ENCODE measurements at places on chromosomes 2 and 18.
A peak's percentile ranks its signal among the peaks of the same experiment; 100 is the strongest.

DNA sequence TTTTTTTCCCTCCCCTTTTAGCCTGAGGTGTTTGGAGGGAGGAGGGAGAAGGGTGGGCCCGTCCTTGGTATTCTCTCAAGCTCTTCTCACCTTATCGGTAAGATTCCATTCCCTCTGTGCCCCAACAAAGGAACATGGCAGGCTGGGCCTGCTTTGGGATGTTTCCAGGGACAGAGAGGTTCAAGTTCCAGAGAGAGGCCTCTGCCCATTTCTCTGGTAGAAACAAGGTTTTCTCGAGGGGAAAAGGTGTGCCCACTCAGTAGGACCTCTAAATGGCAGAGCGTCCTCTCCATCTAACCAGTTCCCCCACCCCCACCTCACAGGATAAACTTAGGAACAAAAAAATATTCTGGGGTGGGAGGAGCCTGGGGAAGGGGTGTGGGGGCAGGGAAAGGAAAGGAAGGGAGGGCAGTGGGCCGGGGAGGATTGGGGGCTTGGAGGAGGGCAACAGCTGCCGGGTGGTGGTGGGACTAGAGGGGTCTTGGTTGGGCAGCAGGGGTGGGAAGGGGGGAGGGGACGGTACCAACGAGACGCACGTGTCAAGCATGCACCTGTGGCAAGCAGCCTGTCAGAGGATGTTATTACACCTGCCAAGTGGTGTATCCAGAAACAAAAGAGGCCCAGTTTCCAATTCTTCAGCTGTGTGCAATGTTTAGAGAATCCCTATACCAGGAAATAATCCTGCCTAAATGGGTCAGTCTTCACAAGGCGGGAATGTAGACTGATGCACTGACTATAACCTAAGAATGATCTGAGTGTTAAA lies 2.1 kb downstream of the PCBP1 start:
- DNase-seq, result peak; percentile 61

DNA sequence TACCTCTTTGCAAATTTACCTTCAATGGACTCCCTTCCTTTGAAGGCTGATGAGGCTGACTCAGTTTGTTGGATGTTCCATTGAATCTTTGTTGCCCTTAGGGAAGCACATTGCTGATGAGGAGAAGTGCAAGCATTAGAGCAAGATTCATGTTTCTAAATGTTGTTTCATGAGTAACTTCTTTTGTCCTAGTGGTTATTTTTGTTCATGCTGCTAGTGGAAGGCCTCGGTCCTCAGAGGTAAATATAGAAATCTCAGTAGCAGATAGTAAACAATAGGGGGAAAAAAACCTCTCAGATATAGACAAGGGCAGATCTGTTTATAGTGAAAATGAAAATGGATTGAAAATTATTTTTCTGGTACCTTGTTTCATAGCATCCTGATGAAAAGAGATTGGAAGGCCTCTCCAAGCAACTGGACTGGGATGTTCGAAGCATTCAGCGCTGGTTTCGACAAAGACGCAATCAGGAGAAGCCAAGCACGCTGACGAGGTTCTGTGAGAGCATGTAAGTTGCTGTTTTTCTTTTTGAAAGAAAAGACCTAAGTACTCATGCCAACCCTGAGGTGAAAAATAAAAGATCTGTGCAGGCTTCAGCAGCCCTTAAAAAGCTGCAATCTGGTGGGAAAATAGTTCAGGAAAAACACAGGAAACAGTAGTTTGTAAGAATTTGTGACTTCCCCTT lies 104.9 kb downstream of the CERS6 start:
- DNase-seq, result no peak

GRCh38 chr2:122136056-122136455 lies 380.6 kb downstream of the TSN start:
- no peak for DNase-seq

GRCh38 chr2:166117491-166117890 lies 10.3 kb downstream of the SCN1A start:
- no peak for DNase-seq

DNA sequence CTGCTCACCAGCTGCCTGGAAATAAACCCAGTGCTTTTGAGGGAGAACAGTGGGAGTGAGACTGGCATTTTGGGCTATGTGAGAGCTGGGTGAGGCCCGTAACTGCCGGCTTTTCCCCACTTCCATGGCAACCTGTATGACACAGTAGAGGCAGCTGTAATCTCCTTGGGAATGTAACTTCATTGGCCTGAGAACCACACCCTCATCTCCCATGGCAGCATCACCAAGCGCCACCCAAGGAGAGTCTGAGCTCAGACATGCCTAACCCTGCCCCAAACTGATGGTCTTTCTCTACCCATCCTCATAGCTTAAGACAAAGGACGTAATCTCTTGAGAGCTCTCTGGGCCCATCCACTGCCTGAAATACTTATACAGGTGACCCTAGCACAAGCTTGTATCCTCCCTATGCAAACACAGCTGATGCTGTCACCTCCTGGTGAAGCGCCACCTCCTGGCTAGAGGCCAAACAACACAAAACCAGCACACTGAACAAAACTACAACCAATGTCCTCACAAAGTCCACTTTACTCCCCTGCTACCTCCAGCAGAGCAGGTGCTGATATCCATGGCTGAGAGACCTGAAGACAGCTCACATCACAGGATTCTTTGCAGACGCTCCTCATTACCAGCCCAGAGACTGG lies 763.4 kb upstream of the NRXN1 start:
- DNase-seq, result no peak

DNA sequence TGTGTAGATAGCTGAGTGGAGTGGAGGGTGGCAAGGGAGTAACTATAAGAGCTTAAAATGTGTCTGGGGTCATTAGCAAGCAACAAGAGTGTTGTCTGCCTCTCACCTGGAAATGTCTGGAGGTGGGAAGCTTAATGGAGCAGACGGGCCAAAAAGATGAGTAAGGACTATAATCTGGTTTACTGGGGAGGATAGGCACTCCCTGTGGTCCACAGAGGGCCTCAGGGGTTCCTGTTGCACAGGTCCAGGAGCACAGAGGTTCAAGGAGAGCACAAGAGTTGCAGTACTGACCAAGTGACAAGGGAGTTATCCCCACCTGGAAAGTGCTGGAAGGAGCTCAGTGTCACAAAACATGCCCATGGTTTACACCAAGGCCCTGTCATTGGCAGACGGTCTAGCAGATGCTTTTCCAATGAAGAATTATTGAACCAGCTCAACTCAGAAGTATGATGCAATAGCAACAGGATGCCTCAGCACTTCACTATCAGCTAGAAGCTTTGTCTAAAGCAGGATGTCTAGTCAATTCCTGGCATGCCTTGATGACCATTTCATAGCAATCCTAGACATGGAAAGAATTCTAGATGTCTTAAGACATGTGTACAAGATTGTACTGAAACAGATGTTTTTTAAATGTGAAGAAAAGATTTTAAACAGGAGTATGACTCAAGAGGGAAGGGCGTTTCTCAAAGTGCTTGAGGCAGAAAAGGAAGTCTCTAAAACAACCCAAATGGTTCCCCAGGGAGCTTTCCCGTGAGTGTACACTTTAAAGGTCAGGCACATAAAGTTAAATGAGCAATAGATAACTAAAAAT lies 62.9 kb upstream of the SERPINE2 start:
- no peak for DNase-seq

- DNase-seq, result no peak
Measured at GRCh38 chr18:377088-377487, 109.2 kb upstream of the THOC1 start.

DNA sequence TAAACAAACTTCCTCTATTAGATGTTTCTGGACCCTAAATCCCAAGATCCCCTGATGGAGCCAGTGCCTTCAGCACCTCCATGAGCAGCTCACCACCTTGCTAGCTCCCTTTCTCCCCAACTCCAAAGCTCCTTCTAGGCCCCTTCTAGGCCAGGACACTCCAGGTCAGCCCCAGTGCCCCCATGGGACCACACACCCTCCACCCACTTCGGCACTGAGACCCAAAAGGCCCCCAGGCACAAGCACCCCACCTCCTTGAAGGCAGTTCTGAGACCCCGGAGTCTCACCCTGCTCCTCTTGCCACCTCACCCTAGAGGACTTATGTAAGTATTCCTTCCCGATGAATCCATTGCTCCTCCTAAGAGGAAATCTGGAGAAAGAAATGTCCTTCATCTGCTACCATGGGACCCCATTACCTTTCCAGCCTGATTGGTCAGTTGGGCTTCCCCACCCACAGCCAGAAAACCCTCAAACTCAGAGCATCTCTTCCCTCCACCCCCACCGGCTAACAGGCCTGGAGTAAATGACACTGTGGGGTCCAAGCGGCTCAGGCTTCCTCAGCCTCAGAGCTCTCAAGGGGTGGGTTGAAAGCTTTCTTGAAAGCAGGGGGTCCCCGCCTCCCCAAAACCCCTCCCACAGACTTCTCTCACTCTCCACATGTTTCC lies 9.8 kb upstream of the ARMC9 start:
- no peak for DNase-seq

- DNase-seq, result no peak
Measured at GRCh38 chr2:197573608-197574007, 57.7 kb downstream of the MOB4 start.

- no peak for DNase-seq
Measured at GRCh38 chr2:104321796-104322349, 532.0 kb upstream of the POU3F3 start.

DNA sequence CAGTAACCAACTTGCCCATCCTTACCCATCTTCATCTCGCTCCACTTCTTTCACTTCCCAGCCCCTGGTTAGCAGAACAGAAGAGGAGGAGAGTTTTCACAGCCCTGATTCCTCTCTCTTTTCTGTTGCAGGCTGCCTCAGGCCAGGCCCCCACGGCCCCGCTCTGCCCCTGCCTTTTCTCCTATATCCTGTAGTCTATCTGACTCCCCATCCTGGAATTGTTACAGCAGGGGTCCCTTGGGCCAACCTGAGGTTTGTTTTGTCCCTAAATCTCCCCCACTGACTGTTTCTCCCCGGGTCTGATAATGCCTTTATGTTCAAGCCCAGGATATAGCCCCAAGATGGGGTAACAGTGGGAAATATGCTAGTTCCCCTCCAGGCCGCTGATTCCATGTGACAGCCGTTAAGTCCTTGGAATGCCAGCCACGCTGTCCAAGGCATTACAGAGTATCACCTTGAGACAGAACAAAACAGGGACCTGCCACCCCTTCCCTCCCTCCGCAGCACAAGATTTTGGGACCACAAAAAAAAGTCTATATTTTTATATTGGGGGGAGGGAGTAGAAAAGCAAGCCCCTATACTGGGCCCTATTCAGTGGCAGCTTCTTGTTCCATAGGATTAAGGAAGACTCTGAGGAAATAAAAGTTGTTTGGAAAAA lies 1.4 kb downstream of the OST4 start:
- no peak for DNase-seq

DNA sequence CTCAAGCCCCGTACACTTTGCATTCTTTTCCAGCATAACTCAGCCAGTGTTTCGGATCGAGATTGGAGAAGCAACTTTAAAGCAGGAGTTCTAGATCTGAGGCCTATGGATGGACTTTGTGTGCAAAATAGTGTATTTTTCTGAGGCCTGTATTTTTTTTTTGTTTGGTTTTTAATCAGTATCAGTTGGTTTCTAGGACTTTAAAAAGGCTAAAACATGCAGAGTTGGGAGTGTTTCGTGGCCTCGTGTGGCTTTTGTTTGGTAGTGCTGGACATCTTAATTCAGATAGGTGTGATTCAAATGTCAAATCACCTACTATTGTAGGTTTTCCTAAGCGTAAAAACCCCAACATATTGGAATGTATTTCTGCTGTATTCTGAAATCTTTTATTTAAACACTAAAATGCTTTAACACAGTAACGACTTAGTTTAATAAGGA lies 282 bp upstream of the PUS10 start:
- no peak for DNase-seq

DNA sequence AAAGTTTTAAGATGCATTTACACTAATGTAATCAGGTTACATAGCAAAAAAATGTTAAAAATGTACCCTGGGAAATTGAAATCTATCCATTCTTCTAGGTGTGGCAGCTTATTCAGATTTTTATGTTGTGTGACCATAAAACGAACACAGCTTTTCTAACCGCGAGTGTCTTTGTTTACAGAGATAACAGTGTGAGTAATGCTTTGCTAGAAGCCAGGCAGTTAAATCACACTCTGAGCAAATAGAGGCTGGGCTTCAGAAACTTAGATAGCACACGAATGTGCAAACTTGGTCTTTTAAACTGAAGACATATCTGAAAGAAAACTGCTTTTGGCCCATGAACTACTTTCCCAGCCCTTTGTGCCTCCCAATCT lies 116.1 kb downstream of the SPTBN1 start:
- no peak for DNase-seq

- DNase-seq, result no peak
Measured at GRCh38 chr18:50311650-50312049, 24.2 kb upstream of the CXXC1 start.

GRCh38 chr18:10490401-10491165 lies 35.2 kb upstream of the NAPG start:
- DNase-seq, result peak; percentile 50

DNA sequence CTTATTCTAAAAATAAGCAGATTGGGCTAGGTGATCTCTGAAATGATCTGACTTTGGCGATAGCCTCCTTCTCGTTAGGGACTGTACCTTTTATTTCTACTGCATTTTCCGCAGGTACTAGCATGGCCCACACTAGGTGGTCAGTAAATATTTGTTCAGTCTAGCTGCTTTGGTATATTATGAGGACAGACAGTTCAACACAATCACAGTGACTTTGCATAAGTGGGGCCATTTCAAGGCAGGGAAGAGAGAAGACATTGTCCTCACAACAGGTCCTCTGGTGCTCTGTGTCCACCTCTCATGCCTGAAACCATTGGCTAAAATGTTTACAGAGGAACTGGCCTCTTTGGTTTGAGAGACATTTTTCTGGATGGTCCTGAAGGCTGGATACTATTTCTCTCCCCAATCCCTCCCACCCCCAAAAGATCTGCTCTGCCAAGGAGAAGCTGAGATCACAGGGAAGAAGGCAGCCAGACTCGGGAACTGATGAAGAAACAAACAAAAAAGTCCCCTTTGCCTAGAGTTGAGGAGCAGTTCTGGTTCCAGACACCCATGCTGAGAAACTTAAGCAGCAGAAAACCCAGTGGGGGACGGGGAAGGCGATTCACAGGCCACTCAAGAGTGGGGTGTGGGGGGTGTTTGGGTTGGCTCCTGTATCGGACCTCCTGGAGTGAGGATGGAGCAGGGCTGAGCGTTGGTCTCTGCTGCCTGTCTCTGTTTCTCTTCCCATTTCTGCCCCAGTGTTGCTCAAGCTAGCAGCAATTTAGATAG lies 2.9 kb upstream of the TNP1 start:
- no peak for DNase-seq

Measured in stimulated activated CD4-positive, alpha-beta T cell treated with anti-CD3 and anti-CD28 coated beads, Interleukin-2, amount 100 ng/mL, for 24 hours (primary cell).